ENCODE measurements at places on chromosomes 1 and 21.

GRCh38 chr1:93554883-93555872 lies 107.3 kb downstream of the FNBP1L start:
- DNase-seq, result no peak

GRCh38 chr1:20355828-20356735 lies 65.4 kb downstream of the VWA5B1 start:
- no peak for DNase-seq

GRCh38 chr1:171017426-171017825 lies 73.3 kb upstream of the FMO3 start:
- DNase-seq, result no peak

DNA sequence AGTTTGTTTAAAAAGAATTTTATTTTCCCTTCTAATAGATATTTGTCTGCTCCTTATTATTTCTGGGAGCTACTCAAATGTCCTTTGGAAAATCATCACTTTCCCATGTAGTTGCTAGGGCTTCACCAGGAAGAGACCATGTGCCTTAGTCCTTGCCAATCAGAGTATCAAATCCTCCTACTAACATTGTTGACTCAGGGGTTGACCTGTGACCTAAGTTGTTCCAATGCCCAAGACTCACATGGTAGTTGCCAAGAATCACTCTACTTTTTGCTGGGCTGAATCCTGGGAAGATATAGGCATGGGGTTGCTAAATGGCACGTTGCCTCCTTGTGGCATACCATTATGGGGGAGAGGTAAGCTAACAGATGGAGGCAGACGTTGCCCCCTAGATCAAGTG lies 58.2 kb upstream of the FOXD3 start:
- DNase-seq, result no peak

DNA sequence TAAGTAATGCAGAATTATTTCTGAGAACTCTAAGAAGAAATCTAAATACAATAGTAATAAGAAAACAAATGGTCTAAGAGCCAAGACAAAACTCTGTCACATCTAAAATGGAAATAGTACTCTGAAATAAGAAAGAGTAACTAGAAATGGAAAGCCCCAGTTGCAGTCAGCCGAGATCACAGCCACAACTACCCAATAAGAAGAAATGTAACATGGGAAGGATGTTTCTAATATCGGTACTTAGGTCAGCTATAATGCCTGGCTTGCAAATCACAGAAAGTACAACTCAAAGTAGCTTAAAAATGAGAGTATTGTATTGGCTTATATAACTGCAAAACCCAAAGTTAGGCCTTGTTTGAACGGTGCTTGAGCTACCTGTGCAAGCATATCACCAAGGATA lies 58.6 kb upstream of the USP25 start:
- DNase-seq, result no peak

DNA sequence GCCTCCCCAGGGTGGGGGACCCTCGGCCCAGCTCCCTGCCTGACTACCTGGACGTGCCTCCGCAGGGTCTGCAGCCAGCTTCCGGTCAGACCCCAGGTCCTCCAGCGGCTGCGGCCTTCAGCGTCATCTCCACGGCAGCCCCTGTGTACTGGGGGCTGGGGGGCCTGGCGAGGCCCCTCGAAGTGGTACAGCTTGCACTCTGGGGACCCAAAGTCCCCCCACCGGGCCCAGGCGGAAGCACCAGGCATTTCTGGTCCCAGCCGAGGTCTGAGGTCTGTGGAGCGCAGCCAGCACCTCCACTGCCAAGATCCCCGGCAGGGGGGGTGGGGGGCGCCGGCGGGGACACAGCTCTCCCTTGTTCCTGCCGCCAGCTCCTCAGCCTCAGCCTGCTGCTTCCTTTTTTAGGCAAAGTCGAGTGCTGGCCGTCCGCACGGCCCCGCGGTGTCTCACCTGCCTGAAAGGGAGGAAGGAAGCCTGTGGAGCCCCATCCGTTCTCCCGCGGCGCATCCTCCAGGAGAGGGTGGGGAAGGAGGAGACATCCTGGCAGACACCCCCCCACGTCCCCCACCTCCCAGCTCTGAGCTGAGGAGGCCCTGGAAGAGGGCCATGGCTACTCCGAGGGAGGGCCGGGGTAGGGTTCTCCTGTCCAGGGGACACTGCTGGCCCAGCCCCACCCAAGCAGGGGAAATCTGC lies 1.2 kb upstream of the VWA1 start:
- DNase-seq, result peak; percentile 85

DNA sequence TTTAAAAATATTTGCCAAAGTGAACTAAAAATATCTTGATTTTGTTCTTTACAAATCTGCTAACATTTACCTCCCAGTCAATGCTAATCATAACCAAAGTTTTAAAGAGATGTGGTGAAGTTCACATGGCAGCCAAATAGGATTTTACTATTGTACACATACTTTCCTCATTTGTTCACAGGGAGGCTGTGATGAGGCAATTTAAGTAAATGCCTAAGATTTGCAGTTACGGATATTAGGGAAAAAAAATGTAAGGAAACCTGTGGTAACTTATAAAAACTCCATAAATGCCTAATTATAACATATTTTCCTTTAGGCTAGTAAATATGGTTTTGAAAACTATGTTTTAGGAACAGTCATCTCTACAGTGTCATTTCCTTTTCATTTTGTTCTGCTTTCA lies 32.4 kb downstream of the RGS5 start:
- no peak for DNase-seq

DNA sequence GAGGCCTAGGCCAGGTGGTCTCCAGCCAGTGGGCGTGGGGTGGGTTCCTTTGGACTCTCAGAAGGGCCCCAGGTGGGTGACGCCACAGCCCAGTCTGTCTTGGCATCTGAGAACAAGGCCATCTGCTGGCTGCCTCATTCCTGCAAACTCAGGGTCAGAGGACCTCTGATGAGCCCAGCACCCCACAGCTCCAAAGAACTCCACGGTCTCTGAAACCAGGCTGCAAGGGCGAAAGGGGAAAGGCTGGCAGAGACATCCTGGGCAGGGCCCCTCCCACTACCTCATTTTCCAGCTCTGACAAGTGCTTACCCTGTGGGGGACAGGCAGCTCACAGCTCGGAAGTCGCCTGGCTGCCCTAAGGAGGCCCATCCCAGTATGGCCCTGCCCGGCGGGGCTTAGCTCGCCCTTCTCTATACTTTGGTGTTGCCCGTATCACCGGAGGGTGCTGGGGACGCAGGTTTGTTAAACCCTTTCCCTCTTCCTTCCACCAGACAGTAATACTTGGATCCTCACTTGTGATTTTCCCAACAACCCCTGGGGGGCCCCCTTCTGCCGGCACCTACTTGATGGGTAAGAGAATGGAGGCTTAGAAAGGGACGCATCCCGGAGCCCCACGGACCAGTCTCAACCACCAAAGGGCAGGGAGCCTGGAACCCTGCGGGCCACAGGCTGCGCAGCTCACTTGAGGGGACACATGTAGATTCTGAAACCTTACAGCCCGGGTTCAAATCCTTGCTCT lies 10.9 kb upstream of the EDN2 start:
- DNase-seq, result no peak

DNA sequence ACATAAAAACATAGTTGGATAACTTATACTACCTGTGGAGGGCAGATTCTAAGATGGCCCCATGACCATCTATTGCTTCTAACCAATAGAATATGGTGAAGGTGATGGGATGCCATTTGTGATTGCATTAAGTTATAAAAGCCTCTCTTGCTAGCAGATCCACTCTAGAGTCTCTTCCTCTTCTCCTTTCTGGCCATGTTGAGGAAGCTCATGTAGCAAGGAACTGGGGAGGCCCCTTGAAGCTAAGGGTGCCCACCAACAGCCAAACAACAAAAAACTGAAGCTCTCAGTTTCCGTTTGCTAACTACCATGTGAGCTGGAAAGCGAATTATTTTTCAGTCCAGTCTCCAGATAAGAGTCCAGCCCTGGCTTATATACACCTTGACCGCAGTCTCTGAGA lies 16.0 kb upstream of the AGO1 start:
- no peak for DNase-seq

- DNase-seq, result no peak
Measured at GRCh38 chr1:178412400-178412770, 84.4 kb downstream of the CLEC20A start.

All from aorta (tissue), 5 donors.